ENCODE measurements at places on chromosomes 1 and 21.

DNA sequence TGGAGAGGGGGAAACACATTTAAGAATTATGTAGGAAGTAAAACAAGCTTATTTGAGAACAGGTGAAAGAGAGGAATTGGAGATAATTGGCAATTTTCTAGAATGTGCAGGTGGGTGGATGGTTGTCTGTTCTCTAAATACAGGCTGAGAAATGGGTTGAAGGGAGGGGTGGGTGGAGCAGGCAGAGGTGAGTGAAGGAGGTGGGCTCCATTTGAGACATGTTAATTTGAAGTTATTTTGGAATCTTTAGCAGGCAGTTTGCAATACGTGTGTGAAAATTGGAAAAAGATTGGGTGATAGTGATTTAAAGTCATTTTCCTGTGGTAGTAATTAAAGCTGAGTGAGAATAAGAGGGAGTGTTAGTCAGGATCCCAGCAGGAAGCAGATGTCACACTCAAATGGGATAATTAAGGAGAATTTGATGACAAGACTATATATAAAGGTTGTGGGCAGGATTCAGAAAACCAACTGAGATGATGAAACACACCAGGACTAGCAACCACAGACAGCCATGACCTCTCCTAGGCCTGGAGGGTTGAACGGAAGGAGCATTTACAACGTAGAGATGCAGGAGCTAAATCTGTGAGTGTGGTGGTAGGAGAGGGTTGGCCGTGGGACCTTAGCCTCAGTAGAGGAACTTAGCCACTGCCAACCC lies 40.6 kb downstream of the CHRM3 start:
- DNase-seq, result no peak

DNA sequence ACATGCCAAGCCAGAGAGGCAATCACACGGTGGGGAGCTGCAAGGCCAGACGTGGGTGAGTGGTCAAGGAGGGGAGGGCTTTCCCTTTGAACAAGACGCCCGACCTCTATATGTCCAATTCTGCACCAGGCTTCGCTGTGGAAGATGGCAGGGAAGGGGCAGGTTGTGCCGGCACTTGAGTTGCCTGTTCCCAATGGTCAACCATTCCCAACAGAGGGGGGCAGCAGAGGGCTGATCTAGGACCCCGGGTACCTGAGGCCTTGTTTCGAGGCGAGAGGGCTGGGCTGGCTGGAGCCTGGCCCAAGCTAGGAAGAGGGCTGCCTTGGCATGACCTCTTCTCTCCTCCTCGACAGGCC lies 64.9 kb downstream of the TMEM53 start:
- DNase-seq, result peak; percentile 60

DNA sequence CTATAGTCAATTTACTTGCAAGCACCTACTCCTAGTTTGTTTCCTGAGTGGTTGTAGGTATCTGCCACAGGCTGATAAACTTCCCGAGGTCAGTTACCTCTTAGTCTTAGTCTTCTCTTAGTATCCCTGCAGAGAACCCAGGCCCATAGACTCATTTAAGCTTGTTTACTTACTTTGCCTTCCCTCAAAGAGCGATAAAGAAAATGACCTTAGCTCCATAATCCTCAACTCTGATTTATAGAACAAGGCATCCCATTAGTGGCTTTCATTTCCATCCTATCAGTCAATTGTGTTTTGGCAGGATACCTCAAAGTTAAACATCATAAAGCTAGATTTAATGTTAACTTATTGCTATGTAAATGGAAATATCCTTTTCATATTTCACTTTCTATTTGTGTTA lies 119.7 kb downstream of the UCHL5 start:
- DNase-seq, result no peak

DNA sequence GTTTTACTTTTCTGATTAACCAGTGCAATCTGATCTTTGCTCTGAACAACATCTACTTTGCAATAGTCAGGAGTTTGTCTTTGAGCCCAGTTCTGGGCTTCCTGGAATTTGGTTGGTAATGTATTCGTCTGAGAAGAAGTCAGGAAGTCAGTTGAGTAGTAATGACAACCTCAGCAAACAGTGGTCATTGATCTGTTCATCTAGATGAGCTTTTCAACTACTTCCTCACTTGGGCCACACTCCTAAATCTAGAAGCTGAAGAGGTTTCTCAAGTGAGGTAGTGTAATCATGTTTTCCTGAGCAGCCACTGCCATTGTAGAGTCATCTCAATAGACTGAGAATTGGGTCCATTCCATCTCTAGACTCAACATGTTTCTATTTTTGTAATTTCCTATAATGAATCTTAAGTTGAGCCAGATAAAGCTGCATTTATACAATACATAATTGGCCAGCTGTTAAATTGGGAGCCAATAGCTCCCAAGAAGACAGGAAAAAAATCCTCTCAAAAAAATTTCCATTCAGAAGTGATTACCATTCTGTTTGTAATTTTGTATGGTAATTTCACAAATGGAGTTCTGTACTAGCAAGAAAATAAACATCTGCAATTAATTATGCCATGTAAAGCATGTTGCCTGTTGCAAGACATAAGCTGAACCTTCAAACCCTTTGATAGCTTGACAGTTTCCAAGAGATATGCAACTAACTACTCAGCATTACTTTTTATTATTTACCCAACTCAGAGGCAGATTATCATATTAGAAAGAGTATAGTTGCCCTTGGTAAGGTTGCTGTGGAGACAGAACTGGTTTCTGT lies 49.6 kb downstream of the WDR64 start:
- no peak for DNase-seq

DNA sequence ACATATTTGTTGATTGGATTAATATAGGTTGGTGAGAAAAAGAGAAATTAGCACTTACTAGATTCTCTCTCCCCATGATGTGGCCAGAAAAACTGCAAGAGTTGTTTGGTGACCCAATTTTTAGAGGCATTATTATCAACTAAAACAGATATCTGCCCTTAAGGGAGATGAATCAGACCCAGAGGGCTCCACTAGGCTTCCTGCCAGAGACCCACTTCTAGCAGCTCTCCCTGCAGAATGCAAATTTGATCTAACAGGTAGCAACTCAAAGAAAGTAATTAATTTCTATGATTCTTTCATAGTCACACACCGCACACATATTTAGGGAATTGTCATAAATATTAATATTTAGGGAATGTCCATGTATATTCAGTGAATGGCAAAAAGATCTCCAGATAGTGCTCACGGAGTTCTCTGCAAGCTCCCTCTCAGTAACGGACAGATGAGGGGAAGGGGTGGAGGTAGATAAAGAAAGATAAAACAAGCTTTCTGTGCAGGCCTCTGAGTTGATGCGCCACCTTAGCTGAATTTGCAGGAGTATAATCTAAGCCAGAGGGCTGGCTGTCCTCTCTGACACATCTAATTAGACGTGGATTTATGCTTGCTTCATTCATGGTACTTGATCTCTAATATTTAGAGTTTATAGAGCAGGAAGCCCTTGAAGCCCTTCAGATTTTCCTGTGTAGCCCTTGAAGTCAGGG lies 84.1 kb upstream of the CCDC190 start:
- no peak for DNase-seq

DNA sequence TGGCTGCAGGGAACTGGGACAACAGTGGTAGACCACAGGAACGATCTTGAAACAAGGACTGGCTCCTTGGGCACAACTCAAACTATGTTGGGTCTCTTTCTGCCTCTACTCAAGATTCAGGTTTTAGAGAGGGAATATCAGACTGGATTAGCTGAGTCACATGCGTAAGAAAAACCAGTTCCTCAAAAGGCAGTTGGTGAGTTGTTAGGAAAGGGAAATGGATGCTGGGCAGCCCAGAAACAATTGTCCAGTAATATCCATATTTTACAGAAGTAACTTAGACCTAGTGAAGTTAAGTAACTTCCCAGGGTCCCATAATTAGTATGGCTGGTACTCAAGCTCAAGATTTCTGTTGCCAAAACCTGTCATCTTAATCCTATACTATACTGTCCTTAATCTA lies 27.0 kb upstream of the TMEM39B start:
- no peak for DNase-seq

GRCh38 chr21:44418876-44419230 lies 36.5 kb upstream of the LRRC3 start:
- DNase-seq, result no peak

DNA sequence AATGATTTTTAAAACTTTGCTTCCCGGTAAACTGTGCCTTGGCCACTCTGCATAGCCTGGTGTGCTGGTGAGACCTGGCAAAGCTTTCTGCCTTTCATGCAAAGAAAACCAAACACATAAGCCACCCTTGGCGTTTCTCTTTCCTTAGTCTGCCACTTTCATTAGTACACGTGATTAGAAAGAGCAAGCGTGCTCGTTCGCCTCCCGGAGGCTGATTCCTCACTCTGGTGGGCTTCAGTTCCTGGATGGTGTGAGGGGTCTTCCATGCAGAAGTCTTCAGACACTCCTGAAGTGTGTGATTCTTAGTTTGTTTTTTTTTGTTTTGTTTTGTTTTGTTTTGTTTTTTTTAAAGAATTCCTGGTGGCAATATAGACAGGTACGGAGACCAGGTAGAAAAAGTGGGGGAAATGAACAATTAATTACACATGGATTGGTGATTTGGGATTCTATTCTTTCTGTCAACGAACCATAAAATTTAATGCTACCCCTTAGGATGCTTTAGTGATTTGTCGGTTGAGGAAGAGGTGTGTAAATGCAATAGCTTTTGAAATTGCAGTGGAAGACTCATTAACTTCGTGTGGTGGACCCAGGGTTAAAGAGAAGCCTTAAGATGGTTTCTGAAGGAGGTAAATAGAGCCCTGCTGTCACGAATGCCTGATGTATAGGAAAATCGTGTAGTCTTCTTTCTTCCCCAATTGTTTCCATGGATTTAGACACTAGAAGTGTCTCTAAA lies 2.1 kb downstream of the GALNT2 start:
- no peak for DNase-seq

- DNase-seq, result no peak
Observed at GRCh38 chr1:182003025-182003725, 58.3 kb downstream of the ZNF648 start.

- no peak for DNase-seq
Observed at GRCh38 chr21:45555557-45556301, 13.5 kb upstream of the SLC19A1 start.

GRCh38 chr21:41663805-41664788 lies 102.8 kb downstream of the RIPK4 start:
- DNase-seq, result no peak

DNA sequence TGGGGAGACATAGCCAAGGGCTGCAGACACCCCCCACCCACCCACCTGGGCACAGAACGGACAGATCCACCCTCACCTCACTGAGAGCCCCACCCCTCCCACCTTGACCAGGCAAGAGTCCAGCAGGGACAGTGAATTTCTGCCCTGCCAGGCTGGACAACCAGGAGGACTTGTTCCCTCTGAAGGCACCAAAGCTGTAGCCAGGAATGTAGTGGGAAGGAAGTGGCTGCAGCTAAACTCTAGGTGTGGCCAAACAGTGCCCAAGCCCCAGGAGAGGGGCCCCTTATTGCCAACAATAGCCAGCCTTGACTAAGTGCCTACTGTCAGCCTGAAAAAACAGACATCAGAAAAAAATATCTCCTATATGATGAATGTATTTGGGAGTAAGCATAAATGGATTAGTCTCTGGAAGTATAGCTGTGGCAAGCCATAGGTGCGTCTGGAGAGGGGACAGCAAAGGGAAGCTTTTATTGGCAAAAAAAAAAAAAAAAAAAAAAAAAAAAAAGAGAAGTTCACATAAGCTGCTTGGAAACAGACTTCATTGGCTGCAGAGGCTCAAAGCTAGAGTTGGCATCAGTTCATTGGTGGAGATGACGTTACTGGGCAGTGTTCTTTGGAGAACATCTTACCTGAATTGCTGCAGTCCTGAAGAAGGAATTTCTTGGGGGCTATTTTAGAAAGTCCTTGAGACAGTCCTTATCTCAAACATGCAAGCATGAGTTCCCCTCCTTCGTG lies 64.1 kb upstream of the TMEM51 start:
- DNase-seq, result no peak

- DNase-seq, result no peak
Observed at GRCh38 chr1:228666686-228667623, 68.3 kb upstream of the RHOU start.

GRCh38 chr1:89953929-89954328 lies 41.0 kb upstream of the ZNF326 start:
- DNase-seq, result no peak

DNA sequence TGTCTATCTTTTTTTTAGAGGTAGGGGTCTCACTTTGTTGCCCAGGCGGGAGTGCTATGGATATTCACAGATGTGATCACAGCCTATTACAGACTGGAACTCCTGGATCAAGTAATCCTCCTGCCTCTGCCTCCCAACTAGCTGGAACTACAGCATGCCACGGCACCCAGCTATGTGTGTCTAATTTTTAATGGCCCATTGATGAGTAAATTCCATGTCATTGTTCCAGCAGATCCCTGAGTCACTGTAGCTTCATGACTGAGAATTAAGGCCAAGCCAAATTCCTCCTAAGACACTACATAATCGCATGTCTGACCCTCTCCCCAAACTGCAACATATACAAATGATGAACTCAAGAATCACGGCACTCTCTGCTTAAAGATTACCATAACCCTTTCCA lies 84.2 kb upstream of the RGS2 start:
- no peak for DNase-seq

DNA sequence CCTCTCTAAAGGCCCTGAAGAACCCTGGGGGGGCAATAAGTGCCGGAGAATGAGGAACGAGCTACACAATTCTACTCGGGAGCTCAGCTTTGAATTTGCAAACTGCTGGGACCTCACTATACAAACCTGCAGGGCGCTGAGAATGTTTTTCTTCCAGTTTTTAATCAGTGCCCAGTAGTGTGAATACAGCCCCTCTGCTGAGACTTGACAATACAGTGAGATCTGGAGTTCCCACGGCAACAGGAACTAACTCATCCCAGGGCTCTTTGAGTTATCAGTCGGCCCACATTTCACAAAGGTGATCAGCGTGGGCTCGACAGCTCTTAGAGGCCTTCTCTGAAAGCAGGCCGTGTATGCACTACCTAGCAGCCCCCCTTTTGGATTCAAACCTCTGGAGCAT lies 41.7 kb downstream of the TMEM53 start:
- no peak for DNase-seq

GRCh38 chr1:5885471-5886139 lies 106.6 kb downstream of the NPHP4 start:
- no peak for DNase-seq

- no peak for DNase-seq
Observed at GRCh38 chr21:38254970-38255369, 1.8 kb upstream of the KCNJ15 start.

DNA sequence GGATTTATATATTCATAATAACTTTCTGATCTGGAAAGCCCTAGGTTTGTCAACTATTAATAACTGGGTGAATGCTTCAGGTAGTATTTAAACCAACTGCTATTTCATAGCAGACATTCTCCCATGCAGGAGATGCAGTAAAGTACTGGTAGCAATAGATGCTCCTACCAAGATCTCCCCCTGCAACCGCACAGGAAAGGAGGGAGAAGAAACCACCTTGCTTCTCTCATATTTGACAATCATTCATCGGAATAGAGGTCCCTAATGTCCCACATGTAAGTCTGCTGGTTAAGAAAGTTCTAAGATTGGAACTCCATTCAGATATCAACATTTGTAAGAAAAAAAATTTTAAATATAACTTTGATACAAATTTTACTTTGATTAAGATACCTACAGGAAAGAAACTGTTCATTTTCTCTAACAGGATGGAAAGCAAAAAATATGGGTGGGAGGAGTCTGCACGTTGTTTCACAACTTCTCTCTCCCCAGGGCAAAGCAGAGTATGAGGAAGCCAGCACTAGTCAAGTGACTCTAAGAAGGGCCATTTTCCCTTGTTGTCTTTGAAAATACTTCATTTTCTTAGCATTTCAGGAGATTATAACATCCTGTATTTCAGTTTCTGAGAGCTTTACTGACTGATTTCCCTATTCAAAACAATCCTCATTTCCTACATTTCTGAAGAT lies at the start of gene PYHIN1:
Gene PYHIN1, plus strand, starts transcription at position 498 of the 683 bp plus-strand sequence. CDS start 5,359 bp downstream, outside the sequence.
- no peak for DNase-seq

- no peak for DNase-seq
Observed at GRCh38 chr1:25433389-25434186, 2.9 kb downstream of the MACO1 start.

- no peak for DNase-seq
Observed at GRCh38 chr21:41254090-41254700, 62.4 kb upstream of the FAM3B start.

Data from NCI-H1694 (cell line).